A172 (cell line): ENCODE measurements at places on chromosomes 2 and 18.

- no peak for DNase-seq
These were observed 19.9 kb upstream of the UGT1A8 start for GRCh38 chr2:233597522-233597921.

DNA sequence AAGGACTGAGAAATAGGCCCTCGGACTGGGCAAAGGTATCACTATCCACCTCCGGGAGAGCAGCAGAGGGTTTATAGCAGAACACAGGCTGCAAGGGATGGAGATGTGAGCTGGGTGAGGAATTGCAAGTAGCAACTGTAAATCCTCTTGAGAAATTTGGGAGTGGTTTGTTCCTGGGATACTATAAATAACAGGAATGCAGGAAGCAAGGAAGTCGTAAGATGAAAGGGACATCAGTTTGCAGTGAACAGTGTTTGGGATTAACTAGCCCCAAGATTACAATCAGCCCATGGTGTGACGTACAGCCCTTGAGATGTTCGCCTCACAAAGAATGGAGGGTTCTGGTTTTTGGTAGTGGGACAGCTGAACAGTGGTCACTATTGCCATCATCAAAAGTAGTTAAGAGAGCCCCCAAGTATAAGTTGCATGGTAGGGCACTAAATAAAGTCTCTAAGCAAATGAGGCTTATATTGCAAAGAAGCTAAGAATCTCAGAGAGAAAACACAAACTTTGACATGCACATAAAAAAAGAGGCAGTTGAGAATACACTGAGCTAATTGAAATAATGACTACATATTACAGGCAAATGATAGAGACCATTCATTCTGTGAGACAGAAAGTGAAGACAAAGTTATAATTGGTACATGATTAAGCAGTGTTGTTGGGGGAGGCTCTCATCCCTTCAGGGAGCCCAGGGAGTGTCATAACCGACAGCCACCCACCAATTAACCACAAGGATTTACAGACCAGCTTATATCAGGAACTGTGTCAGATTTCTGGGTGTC is 362.5 kb upstream of the ACVR2A start:
- DNase-seq: peak; percentile 11

DNA sequence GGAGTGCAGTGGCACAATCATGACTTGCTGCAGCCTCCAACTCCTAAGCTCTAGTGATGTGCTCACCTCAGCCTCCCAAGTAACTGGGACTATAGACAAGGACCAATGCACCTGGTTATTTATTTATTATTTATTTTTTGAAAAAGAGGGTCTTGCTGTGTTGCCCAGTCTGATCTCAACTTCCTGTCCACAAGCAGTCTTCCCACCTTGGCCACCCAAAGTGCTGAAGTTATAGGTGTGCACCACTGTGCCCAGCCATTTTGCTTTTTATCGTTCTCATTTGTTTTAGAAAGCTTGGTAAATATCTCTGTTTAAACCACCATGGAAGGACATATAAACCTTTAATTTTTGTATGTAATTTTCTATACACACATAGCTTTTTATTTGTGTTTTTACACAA is 74.2 kb downstream of the SMCHD1 start:
- DNase-seq: no peak

- no peak for DNase-seq
These were observed 58.0 kb downstream of the MYL12B start for GRCh38 chr18:3319894-3320454.

DNA sequence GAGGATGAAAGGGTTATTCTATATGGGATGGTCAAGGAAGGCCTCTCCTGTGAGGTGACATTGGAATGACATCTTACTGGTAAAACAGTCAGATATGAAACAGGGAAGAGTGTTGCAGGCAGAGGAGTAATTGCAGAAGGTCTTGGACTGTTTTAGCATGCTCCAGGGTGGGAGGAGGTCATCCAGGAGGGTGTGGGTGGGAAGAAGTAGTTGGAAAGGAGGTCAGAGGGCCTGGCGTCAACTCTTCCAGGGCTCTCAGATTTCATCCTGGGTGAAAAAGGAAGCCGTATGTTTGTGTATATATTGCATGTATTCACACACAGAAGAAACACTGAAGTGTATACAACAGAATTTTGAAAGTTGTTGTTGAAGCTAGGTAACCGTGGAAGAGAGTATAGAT is 48.2 kb downstream of the ATP9B start:
- DNase-seq: no peak

GRCh38 chr2:46032161-46032813 is 264.9 kb upstream of the EPAS1 start:
- DNase-seq: peak; percentile 24

DNA sequence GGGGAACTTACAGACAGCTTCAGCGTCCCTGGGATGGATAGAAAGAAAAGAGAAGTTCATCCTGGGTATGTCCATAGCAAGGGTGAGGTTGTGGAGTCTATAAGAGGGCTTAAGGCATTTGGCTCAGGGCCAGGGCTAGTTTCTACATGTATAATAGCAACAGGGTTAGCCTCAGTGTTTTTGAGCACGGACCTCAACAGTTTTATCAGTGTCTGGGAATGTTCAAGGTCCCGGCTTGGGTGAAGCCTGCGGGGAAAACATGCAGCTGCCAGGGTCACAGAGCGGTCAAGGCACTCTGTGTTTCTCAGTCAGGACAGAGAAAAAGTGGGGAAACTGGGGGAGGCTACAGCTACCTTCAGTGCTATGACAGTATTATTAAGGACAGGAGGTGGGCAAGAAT is 427.7 kb upstream of the HS6ST1 start:
- DNase-seq: no peak

DNA sequence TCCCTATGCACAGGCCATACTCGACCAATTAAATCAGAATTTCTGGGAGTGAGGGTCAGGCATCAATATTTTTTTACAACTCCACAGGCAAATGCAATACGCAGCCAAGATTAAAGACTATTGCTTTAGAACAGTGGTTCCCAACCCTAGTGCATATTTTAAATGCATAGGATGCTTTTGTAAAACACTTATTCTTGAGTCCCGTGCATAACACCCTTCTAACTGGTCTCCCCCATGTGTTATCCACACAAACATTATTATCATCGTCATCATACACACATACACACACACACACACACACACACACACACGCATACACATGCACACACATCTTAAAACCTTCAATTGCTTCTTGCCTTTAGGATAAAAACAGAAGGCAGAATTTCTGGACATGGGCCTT is 145.0 kb upstream of the PELI1 start:
- DNase-seq: no peak

DNA sequence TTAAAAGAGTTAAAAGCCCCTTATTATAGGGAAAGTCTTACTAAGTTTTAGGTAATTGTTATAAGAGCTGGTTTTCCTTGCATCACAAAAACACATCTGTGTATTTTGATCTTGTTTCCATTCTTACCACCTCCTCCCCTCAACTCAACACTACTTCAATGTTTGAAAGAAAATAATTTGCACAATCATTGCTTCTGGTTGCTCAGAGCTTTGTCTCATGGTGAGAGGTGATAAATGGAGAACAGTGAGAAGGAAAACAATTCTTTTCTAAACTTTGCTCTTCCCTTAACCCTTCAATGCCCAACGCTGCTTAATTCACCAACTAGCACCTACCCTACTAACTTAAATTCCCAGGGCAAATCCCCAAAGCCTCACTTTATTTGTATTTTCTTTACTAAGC is 268.1 kb upstream of the LINC00305 start:
- no peak for DNase-seq

- DNase-seq: no peak
These were observed 75.6 kb downstream of the ICOS start for GRCh38 chr2:204012072-204012653.

- DNase-seq: peak; percentile 35
These were observed 179.5 kb downstream of the CELF4 start for GRCh38 chr18:37385846-37386778.

DNA sequence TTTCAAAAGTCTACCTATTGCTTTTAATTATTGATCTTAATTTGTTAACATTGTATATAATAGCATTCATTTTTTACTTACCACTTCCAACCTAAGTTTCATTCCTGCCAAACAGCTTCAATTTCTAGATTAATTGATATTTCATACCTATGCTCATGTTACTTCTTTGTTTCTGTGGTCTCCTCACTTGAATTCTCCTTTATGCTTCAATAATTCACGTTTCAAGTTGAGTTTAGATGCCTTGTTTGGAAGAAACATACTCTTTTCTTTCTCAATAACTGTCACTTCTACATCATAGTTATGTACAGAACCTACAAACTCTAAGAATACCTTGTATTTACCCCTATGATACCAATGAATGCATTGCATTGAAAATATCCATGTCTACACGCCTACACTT is 862.2 kb upstream of the LRATD1 start:
- no peak for DNase-seq

DNA sequence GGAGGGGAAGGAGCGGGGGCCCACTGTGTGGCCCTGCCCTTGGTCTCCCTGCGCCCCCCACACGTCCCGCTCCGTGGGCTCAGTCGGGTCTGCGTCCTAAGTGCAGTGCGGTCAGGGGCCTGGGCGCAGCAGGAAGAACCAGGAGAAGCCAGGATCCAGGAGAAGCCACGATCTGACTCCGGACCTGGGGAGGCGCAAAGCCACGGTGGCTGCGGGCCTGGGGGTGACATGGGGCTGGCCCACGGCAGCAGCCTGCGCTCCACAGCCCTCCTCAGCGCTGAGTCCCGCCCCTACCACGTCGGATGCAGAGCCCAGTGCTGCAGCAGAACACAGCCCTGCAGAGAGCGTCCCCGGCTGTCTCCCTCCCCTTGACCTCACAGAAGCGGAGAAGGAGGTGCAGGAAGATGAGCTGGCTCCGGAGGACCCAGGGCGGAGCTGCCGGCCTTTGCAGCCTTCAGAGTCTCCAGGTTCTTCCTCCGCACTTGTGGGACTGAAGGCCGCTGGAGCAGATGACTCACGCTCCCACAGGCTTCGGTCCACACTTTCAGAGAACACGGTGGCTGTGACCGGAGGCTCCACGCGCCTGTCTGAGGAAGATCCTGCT is 589.2 kb upstream of the SALL3 start:
- DNase-seq: no peak

GRCh38 chr2:158644139-158644538 is 151.0 kb upstream of the DAPL1 start:
- peak; percentile 93 for DNase-seq

DNA sequence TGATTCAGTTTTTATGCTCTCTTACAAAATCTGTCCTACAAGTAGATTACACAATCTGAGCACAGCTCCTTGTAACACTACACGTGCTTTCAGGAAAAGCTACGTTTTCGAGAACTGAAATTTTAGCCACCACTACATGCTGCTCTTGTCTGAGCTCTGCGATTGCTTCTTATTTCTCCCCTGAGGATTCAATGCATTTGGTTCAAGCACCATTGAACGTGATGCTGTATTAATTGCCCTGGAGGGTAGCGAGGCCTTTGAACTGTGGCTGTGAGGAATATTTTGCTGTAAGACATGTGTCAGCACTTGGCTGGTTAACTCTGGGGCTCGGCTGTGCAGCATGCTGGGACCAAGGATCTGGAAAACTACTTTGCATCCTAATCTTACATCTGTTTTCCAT is 405.8 kb downstream of the EPHA4 start:
- no peak for DNase-seq

DNA sequence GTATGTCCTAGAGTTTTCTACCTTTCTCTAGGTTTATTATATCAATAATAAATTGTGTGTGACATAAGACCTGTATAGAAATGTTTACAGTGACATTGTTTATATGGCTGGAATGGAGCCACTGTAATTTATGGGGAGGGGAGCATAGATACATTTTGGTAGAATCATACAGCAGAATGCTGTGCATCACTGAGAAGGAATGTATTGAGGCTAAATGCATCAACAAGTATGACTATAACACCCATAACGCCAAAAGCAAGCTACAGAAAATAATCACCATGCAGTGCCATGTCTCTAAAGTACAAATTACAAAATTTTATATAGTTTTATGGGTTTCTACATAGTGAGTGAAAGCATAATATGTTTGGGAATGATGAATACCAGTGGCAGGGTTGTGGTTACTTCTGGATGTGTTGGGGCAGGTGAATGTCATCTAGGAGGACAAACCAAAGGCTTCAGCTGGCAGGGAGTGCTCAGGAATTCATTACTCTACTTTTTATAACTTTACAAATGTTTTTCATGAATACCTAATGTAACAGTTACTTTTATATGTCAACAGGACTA is 226.0 kb upstream of the NETO1 start:
- DNase-seq: no peak

- no peak for DNase-seq
These were observed 243.9 kb downstream of the PRKCE start for GRCh38 chr2:45895241-45895861.

- no peak for DNase-seq
These were observed 222.8 kb downstream of the ARL4C start for GRCh38 chr2:234273887-234274584.

DNA sequence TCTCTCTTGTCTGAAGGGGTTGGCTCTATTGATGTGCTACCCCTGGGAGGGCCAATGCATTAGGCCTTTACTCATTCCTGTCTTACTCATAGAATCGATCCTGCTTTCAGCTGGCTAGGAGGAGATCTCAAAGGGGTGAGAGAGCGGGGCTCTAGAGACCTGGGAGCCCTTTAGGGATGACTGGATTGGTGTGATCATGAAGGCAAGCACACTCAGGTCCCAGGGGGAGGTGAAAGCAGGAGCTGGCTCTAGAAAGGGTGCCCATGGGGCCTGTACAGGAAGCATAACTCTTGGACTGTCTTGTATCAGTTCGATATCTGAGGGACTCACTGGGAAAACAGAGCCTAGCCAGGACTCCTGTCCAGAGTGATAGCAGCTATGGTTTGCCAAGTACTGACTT is 47.8 kb downstream of the INPP4A start:
- DNase-seq: no peak

GRCh38 chr2:204289066-204289465 is 256.2 kb upstream of the PARD3B start:
- no peak for DNase-seq

- DNase-seq: no peak
These were observed 27.0 kb downstream of the KLF7 start for GRCh38 chr2:207138627-207139297.

DNA sequence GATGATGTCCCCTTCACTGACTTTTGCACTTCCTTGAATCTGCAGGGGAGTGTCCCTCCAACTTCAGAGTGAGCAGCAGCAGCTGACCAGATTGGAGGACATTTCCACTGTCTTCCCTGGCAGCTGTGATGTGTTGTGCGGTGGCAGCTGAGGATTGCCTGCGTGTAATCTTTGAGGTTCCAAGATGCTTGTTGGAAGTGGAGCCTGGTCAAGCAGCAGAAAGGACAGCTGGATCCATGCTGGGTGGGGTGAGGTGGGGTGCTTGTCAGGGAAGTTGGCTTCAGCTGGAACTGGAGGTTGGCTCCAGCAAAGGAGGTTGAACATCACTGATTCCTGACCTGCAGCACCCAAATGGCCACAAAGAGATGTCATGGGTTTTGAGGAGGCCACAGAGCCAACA is 64.8 kb downstream of the ST3GAL5 start:
- no peak for DNase-seq
